Activated CD8-positive, alpha-beta T cell treated with anti-CD3 and anti-CD28 coated beads for 36 hours (primary cell): ENCODE measurements at places on chromosomes 12 and 14. TPM values are rescaled to one million over a fixed set of nuclear protein-coding genes. Genes with fewer than 3 reads are reported as not detected.

- DNase-seq = no peak
Observed at GRCh38 chr12:65940744-65941143, 116.5 kb downstream of the HMGA2 start.

GRCh38 chr12:64320611-64321010 lies 69.9 kb downstream of the C12orf56 start:
- DNase-seq = no peak

CORO1C gene
- 98.9 TPM for total RNA-seq

DNA sequence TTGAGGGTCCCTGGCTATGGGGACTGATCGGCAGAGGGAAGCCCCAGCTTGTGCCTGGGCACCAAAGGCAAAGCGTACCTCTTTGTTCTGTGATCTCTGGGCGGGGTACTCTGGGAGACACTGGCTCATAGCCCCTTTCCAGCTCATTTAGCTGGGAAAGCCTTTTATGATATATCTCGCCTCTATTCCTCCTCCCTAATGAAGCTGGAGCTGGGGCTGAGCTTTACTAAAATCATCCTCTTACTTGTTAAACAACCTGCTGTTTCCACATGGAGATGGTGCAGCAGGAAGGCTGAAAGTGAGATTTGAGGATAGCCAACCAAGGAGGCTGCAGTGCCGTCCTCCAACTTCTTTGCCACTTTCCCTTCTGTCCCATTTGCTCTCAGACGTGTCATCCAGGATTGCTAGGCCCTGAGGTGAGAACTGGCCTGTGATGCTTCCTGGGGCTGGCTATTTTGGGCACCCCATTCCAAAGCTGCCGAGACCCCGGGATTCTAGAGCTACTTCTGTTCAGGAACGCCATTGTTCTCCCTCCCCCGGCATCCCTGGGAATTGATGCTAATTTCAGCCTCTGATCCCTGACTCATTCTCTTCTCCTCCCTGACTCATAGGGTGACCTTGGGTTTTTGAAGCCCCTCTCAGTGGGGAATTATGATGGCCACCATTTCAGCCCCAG lies 16.0 kb downstream of the PDE1B start:
- no peak for DNase-seq

GRCh38 chr12:84694116-84694515 lies 218.5 kb downstream of the SLC6A15 start:
- no peak for DNase-seq

DNA sequence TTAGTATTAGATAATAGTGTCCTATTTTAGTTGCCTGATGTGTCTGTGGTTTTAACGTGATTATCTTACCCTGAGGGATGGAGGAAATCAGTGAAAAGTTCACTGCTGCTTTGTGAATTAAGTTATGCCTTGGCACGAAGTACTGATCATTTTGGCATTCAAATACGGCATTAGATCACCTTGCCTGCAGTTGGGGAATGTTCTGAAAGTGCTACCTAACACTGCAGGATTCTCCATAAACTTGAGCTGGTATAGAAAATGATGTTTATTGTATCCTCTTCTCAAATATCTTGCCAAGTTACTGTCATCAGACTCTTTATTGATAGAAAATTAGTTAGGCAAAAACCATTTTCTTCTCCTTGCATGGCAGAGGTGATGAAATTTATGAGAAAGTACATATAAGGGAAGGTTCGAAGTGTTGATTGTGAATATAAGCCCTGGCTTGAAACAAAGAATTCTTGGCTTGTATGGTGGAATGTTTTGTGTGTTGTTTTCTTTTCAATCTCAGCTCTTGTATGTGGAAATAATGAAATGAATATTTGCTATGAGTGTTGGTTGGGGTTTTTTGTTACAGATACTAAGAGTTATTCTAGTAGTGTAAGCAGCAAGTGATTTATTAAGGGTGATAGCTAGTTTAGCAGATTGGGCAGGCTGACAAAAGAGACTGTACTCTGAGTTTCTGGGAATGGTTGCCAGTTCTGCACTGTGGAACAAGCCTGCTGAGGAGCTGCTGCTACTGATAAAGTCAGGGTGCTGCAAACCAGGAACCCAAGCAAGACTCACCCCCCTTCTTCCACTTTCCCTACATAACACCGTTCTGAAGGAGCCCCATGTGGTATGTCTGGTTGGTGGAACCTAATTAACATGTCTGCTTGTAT lies 448.3 kb downstream of the PCNX1 start:
- DNase-seq = no peak

DNA sequence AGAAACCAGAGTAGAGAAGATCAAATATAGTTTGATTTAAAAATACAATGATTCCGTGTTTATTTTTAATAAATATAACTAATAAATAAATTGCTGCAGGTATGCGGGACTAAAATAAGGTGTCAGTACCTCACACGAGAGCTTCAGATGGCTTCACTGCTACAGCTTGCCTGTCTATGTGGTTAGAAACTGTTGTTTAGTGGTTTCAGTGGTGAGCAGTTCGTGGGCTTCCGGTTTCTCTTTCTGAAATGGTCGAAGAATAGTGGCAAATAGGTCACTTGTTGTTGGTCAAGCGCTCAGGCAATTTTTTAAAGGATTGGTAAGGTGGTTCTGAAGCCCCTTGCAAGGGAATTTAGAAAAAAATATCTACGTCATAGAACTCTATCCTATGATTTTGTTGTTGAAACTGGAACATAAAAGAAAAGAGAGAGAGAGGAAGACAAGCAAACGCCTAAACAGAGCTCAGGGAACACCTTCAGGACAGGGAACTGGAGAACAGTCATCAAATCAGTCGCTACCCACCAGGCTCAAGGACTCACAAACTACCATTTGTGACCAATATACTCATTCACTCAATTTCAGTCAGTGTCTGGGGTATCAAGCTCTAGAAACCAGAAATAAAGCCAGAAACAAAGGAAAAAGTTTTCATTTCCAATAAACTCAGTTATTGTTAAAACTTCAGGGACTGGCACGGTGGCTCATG lies 31.3 kb downstream of the GABARAPL1 start:
- DNase-seq = peak; percentile 34

GRCh38 chr12:5078423-5078822 lies 34.7 kb downstream of the KCNA5 start:
- no peak for DNase-seq

GRCh38 chr12:6608592-6609281 lies 1.6 kb upstream of the CHD4 start:
- DNase-seq = peak; percentile 66

GRCh38 chr12:21169878-21170472 lies 39.0 kb downstream of the SLCO1B1 start:
- peak; percentile 43 for DNase-seq

GRCh38 chr12:47753021-47754001 lies 5.4 kb downstream of the RAPGEF3 start:
- DNase-seq = no peak

- no peak for DNase-seq
Observed at GRCh38 chr14:95685978-95686922, at the start of gene TCL1B. TCL1B (plus strand) TSS chr14:95686426; CDS start chr14:95686468, 42 bp downstream.

TARBP2 gene
- total RNA-seq = 33.3 TPM

DNA sequence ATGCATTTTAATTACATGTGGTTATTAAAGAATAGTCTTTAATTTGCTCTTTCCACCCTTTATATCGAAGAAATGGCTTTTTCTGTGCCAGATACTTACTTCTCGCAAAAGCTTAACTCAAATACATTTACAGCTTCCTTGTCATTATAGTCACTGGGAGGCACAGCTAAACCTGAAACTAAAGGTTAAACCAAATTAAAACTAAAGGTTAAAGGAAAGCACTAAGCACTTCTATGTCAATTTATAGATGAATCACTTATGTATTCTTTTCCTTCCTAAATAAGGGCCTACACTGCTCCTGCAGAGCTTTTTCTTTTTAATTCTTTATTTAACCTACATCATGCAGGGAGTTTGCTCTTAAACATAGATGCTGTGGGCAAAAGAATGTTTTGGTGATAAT lies 9.1 kb downstream of the C14orf93 start:
- DNase-seq = no peak

ACACB gene
- 11.2 TPM for total RNA-seq

- no peak for DNase-seq
Observed at GRCh38 chr14:74879427-74880182, 2.1 kb upstream of the DLST start.

DNA sequence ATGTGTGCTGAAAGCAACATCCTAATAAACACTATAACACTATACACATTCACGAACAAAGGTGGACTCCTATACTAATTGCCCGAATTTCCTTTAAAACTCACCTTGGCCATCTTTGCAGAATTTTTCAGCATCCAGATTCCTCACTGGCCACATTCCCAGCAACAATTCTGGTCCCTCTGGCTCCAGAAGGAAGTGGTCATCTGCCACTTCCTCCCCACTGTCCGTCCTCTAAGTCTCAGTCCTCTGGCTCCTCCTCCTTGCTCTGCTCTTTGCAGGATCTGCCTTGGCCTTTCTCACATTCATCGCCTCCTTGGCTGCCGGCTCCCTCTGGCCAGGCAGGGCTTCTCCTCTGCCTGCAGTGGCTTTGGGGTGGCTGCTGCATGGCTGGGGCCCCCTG lies 426.0 kb downstream of the FUT8 start:
- DNase-seq = no peak

PDZRN4 gene
- total RNA-seq = not detected

DNA sequence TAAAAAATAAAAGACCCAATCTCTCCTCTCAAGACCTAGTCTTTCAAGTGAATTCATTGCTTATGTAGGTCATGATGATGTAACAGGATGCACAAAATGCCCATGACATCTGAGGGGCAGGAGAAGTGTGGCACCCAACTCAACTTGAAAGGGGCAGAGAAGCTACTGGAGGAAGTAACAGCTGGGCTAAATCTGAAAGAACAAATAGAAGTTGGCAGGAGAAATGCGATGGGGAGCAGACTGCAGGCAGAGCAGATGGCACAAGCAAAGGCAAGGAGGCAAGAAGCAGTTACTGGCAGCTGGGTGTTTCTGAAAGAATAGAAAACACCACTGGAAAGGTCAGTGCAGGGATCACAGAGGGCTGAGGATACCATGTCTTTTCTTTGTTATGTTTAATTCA lies 14.6 kb downstream of the SLC38A4 start:
- peak; percentile 10 for DNase-seq

GRCh38 chr14:24263848-24264247 lies 871 bp upstream of the TGM1 start:
- no peak for DNase-seq

DNA sequence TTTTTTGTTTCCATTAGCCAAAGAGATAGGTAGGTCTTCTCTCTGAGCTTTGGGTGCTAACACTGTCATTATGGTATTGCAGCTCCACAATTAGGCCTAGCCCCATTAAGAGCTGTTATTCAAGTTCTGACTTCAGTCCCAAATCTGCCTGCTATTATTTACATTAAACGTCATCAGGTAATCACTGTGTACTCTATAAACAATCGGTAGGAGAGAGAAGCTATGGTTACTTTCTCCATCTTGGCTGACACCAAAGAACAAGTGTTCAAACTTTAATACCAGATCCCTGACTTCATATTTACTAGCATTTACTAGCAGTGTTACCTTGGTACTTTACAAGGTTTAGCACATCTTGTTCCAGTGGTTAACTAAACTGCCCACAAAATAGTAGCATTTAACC lies 305.1 kb upstream of the GARIN2 start:
- no peak for DNase-seq

NRDE2 gene
- total RNA-seq = 21.0 TPM

FAM90A1 gene
- total RNA-seq = 0.13 TPM

DNA sequence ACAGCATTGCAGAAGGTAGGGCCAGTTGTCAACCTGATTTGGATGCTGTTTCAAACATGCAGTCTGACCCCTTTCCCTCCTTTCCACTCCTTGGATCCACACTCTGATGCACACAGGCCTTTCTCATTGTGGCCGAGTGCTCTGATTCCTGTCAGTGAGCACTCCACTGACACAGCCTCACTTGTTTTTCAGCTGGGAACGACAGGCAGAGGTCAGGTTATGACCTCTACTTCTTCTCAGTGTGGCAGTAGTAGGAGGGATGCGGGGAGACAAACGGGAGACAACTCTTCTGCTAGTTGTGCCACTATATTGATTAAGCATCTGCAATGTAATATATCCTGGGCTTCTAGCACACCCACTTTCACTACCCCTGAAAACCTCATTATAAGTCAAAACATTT lies 61.8 kb downstream of the DERA start:
- DNase-seq = no peak

GRCh38 chr12:92272061-92272964 lies 126.7 kb upstream of the BTG1 start:
- DNase-seq = no peak

GRCh38 chr12:129296671-129297070 lies 443.4 kb downstream of the GLT1D1 start:
- no peak for DNase-seq

DNA sequence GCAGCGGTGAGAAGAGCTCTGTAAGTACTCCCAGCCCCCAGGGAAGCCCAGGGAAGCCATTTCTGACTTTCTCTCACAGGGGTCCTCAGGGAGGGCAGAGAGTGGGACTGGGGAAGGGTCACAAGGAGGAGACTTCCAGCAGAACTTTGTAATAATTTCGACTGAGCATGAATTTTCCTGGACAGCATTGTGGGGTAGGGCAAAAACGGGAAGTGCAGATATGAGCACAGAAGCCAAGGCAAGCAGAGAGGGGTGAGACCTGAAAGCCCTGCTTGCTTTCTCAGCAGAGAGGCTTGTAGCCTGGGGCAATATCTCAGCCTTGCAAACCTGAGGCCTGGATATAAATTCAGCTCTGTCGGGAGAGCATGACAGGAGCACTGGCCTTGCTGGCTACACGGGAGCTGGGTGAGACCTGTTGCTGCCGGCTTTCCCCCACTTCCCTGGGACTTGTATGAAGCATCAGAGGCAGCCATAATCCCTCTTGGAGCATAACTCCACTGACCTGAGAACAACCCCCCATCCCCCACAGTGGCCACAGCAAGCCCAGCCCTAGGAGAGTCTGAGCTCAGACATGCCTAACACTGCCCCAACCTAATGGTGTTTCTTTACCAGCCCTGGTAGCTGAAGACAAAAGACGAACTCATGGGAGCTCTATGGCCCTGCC lies 9.8 kb upstream of the IQSEC3 start:
- DNase-seq = no peak

DNA sequence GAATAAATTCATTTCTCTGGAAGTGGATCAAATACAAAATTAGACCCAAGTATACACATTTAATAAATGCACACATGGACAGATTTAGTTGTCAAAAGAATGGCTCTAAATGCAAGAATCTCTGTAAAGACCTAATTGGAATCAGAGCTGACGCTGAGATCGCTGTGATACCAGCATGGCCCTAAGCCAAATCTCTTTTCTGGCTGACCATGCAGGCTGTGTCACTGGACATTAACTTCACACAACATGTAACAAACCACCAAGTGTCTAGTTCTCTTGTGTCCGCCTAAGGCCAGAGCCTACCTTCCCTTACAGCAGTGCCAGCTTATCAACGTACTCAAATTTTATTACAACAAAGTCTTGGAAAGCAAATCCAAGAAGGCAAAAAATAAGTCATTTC lies 127.5 kb downstream of the MED13L start:
- DNase-seq = no peak

- DNase-seq = no peak
Observed at GRCh38 chr14:61406198-61406597, 84.8 kb downstream of the PRKCH start.

DNA sequence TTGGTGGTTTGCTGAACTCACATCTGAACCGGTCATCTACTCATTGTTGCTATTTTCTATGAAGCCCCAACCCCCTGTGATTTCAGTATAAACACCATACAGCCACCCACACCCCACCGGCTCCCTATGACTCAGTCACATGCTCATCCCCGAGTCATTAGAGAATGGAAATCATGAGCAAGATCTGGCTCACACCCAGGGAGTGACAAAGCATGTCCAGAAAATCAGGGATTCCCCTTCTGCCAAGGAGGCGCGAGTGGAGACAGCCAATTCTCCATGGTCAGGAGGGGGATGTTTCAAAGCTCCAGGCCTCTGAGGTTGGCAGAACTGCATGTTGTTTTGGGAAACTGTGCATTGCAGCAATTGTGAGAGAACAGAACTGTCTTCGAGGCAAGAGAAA lies 657.5 kb upstream of the TBX3 start:
- peak; percentile 11 for DNase-seq
